ENCODE measurements at places on chromosomes 5 and 9. TPM values are rescaled to one million over a fixed set of nuclear protein-coding genes. Genes with fewer than 3 reads are reported as not detected.

CCDC127 gene
- total RNA-seq, result 7.8 TPM

SLC34A3 gene
- not detected for total RNA-seq

PRRX2 gene
- total RNA-seq, result not detected

DNM1 gene
- total RNA-seq, result 155 TPM

NR2F1 gene
- total RNA-seq, result 115 TPM

CARD9 gene
- 2.3 TPM for total RNA-seq

COL27A1 gene
- 1.6 TPM for total RNA-seq

GFRA3 gene
- total RNA-seq, result not detected

INSL6 gene
- not detected for total RNA-seq

IL13 gene
- total RNA-seq, result not detected

TBCA gene
- 133 TPM for total RNA-seq

DBH gene
- under 0.01 TPM for total RNA-seq

SPINK13 gene
- not detected for total RNA-seq

ADAM19 gene
- total RNA-seq, result 16.8 TPM

GRIA1 gene
- 141 TPM for total RNA-seq
